ENCODE measurements at places on chromosomes 3 and 15.

DNA sequence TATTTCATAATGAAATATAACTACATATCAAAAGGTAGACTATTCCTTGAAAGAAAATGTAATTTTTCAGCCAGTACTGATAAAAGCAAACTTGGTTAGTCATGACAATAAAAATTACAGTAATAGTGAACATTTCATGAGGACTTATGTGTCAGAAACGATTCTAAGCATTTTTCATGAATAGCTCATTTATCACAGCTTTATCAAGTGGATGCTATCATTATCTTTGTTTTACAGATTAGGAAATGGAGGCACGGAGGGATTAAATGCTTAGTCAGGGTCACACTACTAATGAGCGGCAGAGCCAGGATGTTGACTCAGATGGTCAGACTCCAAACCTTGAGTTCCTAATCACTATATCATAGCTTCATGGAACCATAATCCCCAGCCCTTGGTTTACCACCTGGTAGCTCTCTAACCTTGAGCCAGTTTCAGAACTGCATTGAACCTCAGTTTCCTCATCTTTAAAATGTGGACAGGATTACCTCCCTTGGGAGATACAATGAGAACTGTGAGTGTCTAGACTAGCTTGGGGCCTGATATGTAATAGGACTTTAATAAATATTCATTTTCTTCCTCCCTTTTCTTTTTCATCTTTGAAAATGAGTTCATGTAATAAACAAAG, 85.4 kb downstream of the TNIK start:
- DNase-seq: no peak

GRCh38 chr15:29924750-29925149, 102.5 kb upstream of the TJP1 start:
- DNase-seq: no peak

- no peak for DNase-seq
Observed at GRCh38 chr3:35592589-35593295, 46.6 kb upstream of the ARPP21 start.

- no peak for DNase-seq
Observed at GRCh38 chr3:123653221-123653682, 68.4 kb upstream of the HACD2 start.

DNA sequence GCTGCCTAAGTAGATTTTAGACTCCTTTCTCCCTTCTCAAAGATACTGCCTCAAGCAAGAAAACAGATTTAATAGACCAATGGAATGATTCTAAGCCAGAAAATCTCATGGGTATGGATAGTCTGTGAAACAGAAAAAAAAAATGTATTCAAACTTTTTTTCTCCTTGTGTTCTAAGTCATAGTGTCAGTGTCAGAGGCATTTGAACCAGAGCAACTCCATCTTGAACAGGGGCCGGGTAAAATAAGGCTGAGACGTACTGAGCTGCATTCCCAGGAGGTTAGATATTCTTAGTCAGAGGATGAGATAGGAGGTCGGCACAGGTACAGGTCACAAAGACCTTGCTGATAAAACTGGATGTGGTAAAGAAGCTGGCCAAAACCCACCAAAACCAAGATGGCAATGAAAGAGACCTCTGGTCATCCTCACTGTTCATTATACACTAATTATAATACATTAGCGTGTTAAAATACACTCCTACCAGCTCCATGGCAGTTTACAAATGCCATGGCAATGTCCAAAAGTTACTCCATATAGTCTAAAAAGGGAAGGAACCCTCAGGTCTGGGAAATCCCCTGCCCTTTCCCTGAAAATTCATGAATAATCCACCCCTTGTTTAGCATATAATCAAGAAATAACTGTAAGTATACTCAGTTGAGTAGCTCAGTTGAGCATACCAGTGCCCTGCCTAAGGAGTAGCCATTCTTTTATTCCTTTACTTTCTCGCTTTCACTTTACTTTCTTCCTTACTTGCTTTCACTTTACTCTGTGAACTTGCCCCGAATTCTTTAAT, 72.8 kb upstream of the GOLGA8B start:
- DNase-seq: no peak

- DNase-seq: no peak
Observed at GRCh38 chr3:73258057-73258456, 196.6 kb downstream of the EBLN2 start.

DNA sequence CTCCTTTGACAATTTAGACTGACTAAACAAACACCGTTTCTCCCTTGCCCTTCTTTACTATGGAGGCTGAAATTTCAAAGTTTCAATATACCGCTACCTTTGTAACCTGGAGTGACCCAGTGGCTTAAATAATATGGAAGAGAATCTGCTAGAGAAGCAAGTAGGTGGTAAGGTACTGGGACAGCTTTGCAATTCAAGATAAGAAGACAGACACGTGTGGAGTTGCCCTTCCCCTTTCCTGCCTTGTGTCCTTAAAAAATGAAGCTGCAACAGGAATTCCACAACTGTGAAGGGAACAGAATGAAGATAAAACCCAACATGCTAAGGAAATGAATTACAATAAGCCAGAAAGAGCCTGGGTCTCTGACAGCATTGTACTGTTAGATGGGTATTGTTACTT, 26.4 kb downstream of the CBLB start:
- DNase-seq: no peak

GRCh38 chr3:23553353-23553752, 252.4 kb upstream of the UBE2E1 start:
- no peak for DNase-seq

DNA sequence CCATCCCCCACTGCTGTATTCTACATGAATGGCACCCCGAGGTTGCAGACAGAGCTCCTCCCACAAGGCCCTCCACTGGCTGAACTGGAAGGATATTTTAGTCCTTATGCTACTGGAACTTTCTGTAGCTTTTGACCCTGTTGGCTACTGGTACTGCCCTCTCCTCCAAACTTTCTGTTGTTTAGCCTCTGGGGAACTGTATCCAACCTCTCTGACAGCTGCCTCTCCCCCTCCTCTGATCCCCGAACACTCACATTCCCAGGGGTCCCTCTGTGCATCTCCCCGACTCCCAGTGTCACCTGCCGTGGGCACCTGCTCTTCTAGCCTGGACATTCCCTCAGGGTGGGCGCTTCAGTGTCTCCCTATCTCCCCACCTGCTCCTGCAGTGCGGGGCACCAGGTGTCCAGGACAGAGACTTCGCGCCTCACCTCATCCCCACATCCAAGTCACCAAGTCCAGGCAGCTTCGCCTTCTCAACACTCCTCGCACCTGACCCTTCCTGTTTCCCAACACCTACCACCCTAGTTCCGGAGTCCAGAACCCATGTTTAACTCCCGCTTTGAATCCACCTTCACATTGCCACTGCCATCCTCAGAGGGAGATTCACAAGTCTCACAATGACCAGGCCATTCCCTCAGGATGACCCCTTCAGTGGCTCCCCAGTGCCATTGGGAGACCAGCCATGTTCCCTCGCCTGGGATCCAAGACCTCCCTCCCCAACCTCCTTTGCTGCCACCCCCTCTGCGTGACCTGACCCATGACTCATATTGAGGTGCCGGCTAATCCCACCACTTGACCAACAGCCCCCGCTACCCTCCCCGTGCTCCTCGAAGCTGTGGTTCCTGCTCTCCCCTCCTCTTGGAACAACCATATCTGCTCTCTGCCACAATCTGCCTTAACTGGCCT, 34.2 kb downstream of the BDH1 start:
- no peak for DNase-seq

- DNase-seq: no peak
Observed at GRCh38 chr3:48423241-48423882, 6.5 kb downstream of the PLXNB1 start.

Data from RPMI8226 (cell line).